ENCODE measurements at places on chromosomes 7 and 10. TPM values are rescaled to one million over a fixed set of nuclear protein-coding genes. Genes with fewer than 3 reads are reported as not detected.

C7orf33 gene
- not detected for total RNA-seq

SBDS gene
- total RNA-seq: 285 TPM

GRCh38 chr10:100508691-100509150, 10.9 kb downstream of the SEC31B start:
- DNase-seq: peak; percentile 31
- peaks cover 26% of the 10 kb centered on the region for H3K36me3 ChIP-seq
- H3K27me3 ChIP-seq: no peaks in the 10 kb centered on the region
- peak overlapping the region; percentile 69 for H3K27ac ChIP-seq

DNA sequence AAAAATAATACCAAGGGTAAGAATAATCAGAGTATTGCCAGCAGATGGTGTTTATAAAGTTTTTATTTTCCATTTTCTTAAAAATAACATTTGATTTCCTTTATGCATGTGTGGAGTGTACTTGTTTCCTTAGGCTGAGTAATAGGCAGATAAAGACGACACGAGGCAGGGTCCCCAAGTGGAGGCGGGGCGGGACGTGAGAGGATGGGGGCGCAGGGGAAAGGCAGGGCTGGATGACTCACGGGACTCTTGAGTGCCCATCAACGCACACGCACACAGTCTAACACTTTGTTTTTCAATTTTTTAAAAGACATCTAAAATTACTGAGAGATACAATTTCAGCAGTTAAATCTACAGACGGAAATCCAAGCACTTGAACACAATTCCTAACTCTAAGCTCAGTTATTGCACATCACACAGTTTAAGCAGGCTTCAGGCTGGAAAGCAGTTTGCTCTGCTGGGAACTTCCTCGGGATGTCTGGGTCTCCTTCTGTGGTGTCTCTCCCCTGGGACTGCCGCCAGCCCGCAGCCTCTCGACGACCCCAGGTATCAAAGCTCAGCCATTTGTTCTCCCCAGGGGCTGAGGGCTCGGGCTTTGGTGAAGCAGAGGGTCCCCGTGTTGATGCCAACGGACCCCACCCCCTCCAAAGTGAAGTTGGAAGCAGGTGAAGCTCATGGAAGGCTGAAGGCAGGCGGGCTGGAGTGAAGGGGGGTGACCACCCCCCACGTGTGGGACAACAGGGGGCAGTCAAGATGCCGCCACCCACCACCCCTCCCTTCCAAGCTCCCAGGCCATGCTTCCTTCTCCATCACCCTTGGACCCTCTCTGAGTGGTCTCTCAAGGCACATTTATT, 29.1 kb downstream of the SPOCK2 start:
- no peak for DNase-seq
- H3K27ac ChIP-seq: peak overlapping the region; percentile 29
- no peak overlapping the region for H3K4me3 ChIP-seq
- peaks cover 4% of the 10 kb centered on the region for H3K4me1 ChIP-seq
- peaks cover 21% of the 10 kb centered on the region for H3K36me3 ChIP-seq

GRCh38 chr10:24292304-24293293, 83.7 kb downstream of the KIAA1217 start:
- no peaks in the 10 kb centered on the region for H3K4me1 ChIP-seq
- DNase-seq: no peak
- no peaks in the 10 kb centered on the region for H3K36me3 ChIP-seq
- H3K27ac ChIP-seq: no peak overlapping the region
- no peak overlapping the region for H3K4me3 ChIP-seq
- H3K27me3 ChIP-seq: no peaks in the 10 kb centered on the region

ZNF282 gene
- 18.6 TPM for total RNA-seq

- no peak overlapping the region for H3K27ac ChIP-seq
- H3K4me1 ChIP-seq: no peaks in the 10 kb centered on the region
- H3K36me3 ChIP-seq: no peaks in the 10 kb centered on the region
- H3K27me3 ChIP-seq: no peaks in the 10 kb centered on the region
- no peak overlapping the region for H3K4me3 ChIP-seq
- DNase-seq: no peak
These were observed 149.3 kb upstream of the SHH start for GRCh38 chr7:155961241-155962190.

DNA sequence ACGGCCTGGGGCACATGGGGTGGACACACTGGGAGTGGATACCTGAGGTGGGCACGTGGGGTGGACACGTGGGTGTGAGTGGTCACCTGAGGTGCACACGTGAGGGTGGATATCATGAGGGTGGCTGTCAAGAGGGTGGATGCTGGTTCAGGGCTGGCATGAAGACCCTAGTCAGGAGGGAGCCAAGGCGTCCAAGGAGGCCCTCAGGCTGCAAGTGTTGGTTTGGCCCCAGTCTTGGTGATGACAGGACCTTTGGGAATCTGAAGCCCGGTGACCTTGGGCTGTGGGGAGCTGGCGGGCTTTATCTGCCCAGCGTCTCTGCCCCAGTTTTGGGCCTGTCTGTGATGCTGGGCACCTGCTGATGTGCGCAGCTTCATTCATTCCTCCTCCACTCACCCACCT, 24.9 kb upstream of the PFKFB3 start:
- H3K36me3 ChIP-seq: no peaks in the 10 kb centered on the region
- H3K27ac ChIP-seq: no peak overlapping the region
- H3K4me3 ChIP-seq: no peak overlapping the region
- H3K4me1 ChIP-seq: peaks cover 16% of the 10 kb centered on the region
- no peak for DNase-seq

DNA sequence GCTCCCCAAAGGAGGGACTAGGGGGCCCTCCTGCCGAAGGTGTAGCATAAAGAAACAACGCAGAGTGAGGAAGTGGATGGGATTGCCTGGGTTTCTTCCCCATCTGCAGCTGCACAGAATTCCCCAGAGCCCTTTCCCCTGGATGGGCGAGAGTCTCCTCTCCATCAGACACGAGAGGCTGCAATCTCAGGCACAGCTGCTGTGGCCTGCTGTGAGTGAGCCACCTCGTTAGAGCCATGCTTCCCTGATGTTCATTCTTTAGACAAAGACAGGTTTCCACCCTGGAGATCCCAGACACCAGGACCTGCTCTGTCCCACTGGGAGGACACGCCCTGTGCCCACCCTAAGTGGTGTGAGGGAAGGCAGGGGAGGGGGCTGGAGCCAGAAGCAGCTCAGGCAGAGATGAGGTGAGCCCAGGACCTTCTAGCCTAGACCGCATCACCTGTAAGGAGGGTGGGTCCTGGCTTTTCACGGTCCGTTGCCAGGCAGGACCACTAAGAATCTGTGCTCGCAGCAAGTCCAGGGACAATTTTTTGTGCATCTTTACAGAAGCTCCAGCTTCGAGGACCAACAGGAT, 268.6 kb upstream of the TCERG1L start:
- H3K4me1 ChIP-seq: no peaks in the 10 kb centered on the region
- no peak for DNase-seq
- H3K27ac ChIP-seq: no peak overlapping the region
- H3K36me3 ChIP-seq: no peaks in the 10 kb centered on the region
- H3K27me3 ChIP-seq: no peaks in the 10 kb centered on the region
- no peak overlapping the region for H3K4me3 ChIP-seq

DNA sequence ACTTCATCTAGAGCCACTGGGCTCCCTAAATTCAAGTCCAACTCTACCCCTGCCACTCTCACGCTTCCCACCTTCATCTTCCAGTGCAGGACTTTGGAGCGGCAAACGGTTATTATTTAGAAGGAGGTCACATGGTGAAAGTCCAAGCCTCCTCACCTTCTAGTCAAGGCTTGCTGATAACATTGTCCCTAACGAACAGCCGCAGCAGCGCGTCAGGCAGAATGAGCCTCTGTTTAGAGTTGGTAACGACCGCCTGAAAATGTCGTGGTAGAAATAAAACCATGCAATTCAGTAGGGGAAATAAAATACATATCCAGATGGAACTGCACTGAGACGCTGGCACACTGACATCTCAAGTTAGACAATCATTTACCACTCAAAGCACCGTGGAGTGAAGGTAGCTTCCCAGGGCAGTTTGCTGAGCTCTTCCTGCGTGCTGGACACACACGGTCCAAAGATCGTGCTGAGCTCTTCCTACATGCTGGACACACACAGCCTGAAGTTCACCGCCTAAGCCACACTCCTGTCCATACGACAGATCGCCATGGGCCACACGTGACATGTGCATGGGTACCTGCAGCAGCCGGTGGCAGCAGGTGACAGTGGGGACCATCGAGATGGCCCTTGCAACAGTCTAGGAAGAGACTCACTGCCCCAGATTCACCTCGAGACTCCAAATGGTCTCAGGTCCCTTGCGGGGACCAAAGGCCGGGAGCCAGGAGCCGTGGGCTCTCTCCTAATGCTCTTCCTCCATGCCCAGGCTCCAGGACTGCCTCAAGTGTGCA, 323.5 kb downstream of the PTPRN2 start:
- H3K4me3 ChIP-seq: no peak overlapping the region
- no peaks in the 10 kb centered on the region for H3K4me1 ChIP-seq
- H3K27ac ChIP-seq: no peak overlapping the region

DNA sequence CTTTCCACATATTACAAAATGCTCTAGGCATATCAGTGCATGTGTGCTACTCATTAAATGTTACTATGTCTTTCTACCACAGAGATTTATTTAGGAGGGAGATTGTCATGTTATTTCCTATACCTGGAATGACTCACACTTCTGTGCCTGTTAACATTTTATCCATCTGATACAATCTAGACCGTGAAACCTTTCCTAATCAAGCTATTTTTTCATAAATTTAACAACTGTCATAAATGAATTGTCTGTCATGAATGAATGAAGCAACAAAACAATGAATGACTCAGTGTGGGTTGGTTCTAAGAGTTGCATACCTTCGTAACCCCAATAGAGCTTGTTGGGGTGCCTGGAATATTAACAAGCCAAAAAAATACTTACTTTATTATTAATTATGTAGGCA, 554.3 kb downstream of the GRM8 start:
- H3K27ac ChIP-seq: no peak overlapping the region
- no peak for DNase-seq
- peaks cover 14% of the 10 kb centered on the region for H3K4me1 ChIP-seq
- no peak overlapping the region for H3K4me3 ChIP-seq

DNA sequence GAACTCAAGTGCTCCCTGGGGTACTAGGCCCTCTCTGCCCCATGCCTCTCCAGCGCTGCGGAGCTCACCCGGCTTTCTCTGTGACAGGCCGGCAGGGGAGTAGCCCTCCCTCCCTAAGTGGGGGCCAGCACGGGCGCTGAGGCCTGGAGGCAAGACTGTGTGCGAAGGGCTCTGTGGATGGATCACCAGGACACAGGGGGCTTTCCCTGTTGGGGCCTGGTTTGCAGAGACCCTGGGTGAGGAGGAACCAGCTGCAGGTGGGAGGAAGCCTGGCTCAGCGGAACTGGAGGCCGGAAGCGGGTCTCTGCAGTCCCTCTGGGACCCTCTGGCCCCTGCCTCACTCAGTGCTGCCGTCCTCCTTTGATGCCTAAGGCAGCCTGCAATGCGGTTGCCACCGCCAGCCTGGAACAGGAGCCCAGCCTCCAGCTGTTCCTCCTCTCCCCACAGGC, 106.0 kb downstream of the CYTH3 start:
- H3K4me1 ChIP-seq: peaks cover 9% of the 10 kb centered on the region
- DNase-seq: no peak
- no peak overlapping the region for H3K4me3 ChIP-seq
- H3K27me3 ChIP-seq: no peaks in the 10 kb centered on the region

PDSS1 gene
- total RNA-seq: 8.4 TPM

KIF11 gene
- total RNA-seq: 3.0 TPM

- no peak for DNase-seq
- H3K27me3 ChIP-seq: no peaks in the 10 kb centered on the region
- no peaks in the 10 kb centered on the region for H3K36me3 ChIP-seq
- H3K4me1 ChIP-seq: no peaks in the 10 kb centered on the region
- H3K4me3 ChIP-seq: no peak overlapping the region
These were observed 820.7 kb downstream of the GRID1 start for GRCh38 chr10:85545874-85546273.

FAM25C gene
- not detected for total RNA-seq

GRCh38 chr7:97013134-97013844, 7.9 kb downstream of the DLX6 start:
- H3K36me3 ChIP-seq: no peaks in the 10 kb centered on the region
- no peaks in the 10 kb centered on the region for H3K4me1 ChIP-seq
- no peak for DNase-seq
- peaks cover 76% of the 10 kb centered on the region for H3K27me3 ChIP-seq

- H3K4me3 ChIP-seq: no peak overlapping the region
- H3K27ac ChIP-seq: no peak overlapping the region
- no peaks in the 10 kb centered on the region for H3K4me1 ChIP-seq
- no peaks in the 10 kb centered on the region for H3K36me3 ChIP-seq
These were observed 823.8 kb upstream of the CELF2 start for GRCh38 chr10:10193848-10194247.

VPS37D gene
- total RNA-seq: 0.64 TPM

DNA sequence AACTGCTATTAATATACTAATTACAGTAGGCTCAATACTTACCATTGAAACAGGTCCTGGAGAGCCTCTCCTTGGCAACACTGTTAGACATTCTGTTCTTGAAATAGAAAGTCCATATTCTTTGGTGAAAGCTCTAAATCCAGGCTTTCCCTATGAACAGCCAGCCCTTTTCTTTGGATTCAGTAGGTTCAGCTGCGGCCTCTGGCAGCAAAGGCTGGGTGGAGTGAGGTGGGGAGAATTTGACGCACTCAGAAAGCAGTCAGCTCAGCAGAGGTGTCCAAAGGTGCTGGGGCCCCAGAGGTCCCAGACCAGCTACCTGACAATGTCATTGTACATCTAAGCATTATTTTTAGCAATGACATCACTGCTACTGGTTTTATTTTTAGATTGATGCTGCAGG, 146.1 kb downstream of the GRK5 start:
- H3K4me1 ChIP-seq: no peaks in the 10 kb centered on the region
- no peaks in the 10 kb centered on the region for H3K27me3 ChIP-seq
- no peak overlapping the region for H3K27ac ChIP-seq
- H3K4me3 ChIP-seq: no peak overlapping the region
- H3K36me3 ChIP-seq: peaks cover 28% of the 10 kb centered on the region

ADAMTS14 gene
- total RNA-seq: not detected

- no peak overlapping the region for H3K4me3 ChIP-seq
- no peak for DNase-seq
- H3K27me3 ChIP-seq: no peaks in the 10 kb centered on the region
These were observed 4.6 kb downstream of the STK31 start for GRCh38 chr7:23714579-23714978.

DNA sequence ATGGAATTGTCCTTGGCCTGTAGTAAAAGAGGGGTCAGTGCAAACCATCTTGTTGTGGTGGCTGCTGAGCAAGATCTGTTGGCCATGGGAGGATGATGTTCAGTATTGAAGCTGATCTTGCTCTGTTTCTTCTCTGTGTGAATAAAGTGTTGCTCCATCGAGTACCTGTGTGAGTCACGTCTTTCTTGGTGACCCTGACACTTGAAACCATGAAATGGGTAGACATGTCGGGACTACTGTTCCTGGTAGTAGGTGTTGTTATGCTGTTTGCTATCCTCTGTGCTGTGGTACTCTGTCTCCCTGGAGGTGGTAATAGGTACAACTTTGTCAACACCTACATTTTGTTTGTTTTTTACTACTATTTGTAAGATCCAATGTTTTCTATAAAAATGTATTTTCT, 330.6 kb downstream of the MDFIC start:
- no peaks in the 10 kb centered on the region for H3K27me3 ChIP-seq
- no peaks in the 10 kb centered on the region for H3K4me1 ChIP-seq
- H3K36me3 ChIP-seq: no peaks in the 10 kb centered on the region
- H3K4me3 ChIP-seq: no peak overlapping the region
- no peak overlapping the region for H3K27ac ChIP-seq

GRCh38 chr10:81177651-81178244, 640.0 kb downstream of the SH2D4B start:
- no peak for DNase-seq
- H3K36me3 ChIP-seq: no peaks in the 10 kb centered on the region
- H3K27ac ChIP-seq: no peak overlapping the region

SYNPO2L gene
- total RNA-seq: not detected

LRRD1 gene
- total RNA-seq: 0.44 TPM

- H3K4me3 ChIP-seq: no peak overlapping the region
- no peak for DNase-seq
- no peaks in the 10 kb centered on the region for H3K4me1 ChIP-seq
These were observed 43.4 kb upstream of the DNAJB6 start for GRCh38 chr7:157293413-157293788.

- H3K4me1 ChIP-seq: peaks cover 8% of the 10 kb centered on the region
- peaks cover 2% of the 10 kb centered on the region for H3K27me3 ChIP-seq
- H3K4me3 ChIP-seq: no peak overlapping the region
These were observed 77.9 kb downstream of the SNX10 start for GRCh38 chr7:26369593-26369992.

All from CD4-positive, CD25-positive, alpha-beta regulatory T cell (primary cell).